ENCODE measurements at places on chromosomes 6 and 20.

DNA sequence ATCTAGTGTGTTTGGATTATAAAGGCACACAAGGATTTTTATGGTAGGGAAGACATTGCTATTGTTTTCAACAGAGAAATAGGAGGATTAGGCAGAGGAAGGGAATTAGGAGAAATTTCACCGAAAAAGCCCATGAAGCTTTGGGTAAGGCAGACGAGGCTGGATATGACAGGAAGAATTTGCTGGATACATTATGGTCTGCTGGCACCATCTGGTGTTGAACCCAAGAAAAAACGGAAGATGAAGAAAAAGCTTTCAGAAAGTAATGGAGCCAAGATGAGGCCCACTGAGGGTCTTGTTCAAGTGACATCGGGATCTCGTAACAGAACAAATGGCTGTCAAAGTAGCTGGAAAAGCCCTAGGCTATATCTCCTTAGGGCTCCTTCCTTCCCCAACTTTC lies 56.5 kb downstream of the OR2J2 start:
- no peak for DNase-seq

DNA sequence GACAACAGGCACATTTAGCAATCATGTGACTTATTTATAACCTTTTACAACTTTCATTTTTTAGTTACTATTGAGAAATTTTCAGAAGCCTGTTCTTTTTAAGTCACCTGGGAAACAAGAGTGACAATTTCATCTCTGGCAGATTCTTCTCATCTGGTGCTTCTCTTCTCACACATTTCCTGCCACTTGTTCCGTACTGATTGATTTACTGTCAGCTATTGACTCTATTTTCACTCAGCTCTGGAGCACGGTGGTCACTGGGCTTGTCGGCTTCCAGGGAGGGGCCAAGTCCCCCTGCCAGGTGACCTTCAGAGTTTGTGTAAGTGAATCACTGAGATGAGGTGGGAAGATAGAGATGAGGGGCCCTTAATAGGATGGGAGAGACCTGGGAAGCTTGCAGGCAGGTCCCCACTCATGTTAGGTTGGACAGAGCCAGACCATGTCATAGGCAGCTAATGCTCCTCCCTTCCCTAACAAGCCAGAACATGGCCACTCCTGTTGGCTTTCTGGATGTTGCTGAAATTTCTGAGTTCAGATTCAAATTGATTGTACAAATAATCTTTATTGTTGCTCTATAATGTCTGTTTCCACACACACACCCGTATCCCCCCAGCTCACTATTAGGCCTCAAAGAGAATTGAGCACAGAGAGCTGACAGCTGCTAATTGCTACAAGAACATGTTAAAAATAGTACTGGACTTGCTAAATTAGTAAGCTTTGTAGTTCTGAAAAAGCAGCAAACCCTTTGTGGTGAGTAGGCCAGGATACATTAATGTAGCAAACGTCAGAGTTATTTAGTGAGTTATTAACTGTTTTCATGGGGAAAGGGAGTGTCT lies 13.3 kb downstream of the DUSP22 start:
- DNase-seq = no peak

GRCh38 chr20:33857722-33858563 lies 46.8 kb downstream of the CHMP4B start:
- DNase-seq = no peak

GRCh38 chr6:7991536-7991935 lies 72.7 kb downstream of the BLOC1S5 start:
- DNase-seq = no peak

DNA sequence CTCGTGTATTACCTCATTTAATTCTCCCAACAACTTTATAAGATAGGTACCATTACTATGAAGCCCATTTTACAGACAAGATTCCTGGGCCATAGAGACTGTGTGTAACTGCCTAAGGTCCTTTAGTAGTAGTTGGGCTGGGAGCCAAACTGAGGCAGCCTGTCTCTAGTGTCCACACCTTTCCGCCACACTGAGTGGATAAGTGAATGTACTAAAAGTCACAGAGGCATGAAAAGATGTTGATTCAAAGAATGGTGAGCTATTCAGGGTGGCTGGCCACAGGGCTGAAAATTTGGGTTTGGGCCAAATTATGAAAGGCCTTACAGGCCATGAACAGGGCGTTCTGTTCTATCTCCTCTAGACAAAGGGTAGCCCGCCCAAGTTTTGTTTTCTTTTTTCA lies 11.0 kb downstream of the CD24 start:
- no peak for DNase-seq

Measured in cortex of kidney (tissue), 1 donor.